Frontal cortex (tissue), 4 donors: ENCODE measurements at places on chromosomes 6 and 20. TPM values are rescaled to one million over a fixed set of nuclear protein-coding genes. Genes with fewer than 3 reads are reported as not detected.

DNA sequence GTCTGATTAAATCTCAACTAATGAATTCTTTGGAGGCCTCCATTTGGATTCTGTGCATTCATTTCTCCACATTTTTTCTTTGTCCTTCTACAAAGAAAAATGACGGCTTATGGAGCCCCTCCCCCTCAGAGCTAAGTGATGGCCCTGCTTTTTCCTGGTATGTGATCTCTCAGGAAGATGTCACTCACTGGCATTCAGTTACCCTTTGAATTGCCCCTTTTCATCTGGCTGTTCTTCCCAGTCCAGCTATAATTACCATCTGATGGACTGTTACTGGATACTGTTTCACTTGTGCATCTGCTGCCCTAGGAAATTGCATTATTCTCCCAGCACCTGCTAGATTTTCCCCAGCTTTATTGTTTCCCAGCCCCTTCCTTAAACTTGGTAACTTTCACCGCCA, 151.9 kb downstream of the CFAP61 start:
- DNase-seq, result no peak

DNA sequence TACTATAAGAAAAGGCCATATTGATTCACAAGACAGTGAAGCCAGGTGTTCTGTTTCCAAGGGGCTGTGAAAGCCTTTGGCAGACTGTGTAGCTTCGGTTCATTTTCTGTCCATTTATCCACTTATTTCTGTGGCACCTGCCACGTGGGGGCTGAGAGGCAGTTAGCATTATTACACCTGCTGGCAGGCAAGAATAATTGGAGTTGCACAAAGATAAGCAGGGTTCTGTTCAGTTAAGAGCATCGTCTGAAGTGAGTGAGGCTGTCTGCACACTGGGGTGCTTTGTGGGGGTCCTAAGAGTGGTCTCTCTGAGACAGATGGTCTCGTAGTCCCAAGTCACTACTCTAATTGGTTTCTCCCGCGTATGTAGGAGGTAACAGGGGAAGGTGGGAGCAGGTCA, 60.6 kb upstream of the CCN6 start:
- no peak for DNase-seq

DNA sequence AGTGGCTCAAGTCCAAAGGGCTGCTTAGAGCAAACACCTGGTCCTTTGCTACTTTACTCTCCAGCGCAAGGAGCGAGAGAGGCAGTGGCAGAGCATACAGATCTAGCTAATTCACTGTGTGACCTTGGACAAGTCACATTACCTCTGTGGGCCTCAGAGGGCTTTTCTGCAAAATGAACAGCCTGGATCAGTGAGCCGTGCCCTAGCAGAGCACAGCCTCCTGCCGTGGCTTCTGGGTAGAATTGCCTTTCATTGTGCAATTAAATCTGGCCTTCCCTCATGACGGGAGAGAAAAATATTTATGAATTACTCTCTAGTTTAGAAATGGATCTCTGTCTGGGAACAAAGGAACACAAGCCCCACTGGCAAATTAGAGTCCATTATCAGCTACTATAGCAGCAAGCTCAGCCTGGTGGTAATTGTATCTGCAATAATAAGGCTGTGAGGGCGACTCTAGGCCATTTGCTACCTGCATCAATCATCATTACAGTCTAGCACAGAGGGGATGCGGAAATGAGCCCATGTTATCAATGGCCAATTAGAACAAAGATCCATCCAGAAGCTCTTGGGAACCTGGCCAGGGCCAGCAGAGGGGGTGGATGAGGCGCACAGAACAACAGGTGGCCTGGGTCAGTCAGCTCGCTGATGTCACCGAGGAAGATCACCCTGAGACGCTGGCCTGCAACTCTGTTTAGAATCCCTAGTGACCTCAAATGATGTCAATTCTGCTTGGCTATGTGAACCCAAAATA, 114.2 kb upstream of the LY86 start:
- DNase-seq, result no peak

- DNase-seq, result no peak
Observed at GRCh38 chr20:24938498-24938897, 10.6 kb upstream of the CST7 start.

GRCh38 chr6:22821664-22822320, 252.4 kb downstream of the HDGFL1 start:
- DNase-seq, result no peak

DNA sequence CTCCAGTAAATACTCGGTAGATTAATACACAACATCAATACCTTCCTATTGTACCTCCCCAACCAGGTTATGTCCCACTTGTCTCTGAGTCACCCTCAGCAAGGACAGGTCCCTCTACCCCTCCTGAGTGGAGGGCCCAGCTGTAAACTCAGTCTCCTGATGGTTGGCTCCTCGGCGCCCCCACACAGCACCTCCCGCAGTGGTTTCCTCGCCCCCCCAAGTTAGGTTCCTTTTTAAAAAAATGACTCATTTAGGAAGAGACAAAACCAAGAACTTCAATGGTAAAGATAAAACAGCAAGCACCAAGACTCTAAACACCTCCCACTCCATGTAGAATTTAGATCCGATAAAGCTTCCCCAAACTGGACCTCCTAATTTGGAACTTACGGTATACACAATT, 83.5 kb downstream of the TRERF1 start:
- no peak for DNase-seq

DNA sequence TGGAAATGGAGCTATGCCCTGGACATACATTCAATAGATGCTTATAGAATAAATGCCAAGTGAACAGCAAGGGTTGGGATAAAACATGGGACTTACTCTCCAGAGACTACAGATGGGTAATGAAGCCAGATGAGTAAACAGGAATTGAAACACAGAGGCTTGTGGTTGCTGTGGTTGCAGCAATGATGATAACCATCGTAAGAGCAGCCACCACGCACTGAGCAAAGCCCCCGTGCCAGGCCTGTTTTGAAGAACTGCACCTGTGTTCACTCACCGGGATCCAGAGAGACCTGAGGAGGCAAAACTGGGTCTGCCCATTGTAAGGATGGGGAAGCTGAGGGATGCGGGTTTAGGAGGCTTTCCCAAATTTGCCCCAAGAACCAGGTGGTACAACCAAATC, 431.1 kb upstream of the CDH4 start:
- no peak for DNase-seq

DNA sequence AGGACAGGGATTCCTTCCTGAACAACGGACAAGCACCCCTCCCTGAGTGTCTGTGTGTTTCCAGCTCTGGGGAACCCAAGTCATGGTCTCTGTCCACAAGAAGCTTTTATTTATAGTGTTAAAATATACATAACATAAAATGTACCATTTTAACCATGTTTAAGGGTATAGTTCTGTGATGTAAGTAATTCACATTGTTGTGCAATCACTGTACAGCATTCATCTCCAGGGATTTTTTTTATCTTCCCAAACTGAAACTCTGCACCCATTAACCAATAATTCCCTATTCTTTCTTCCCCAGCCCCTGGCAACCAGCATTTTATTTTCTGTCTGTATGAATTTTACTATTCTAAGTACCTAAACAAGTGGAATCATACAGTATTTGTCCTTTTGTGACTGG, 84.2 kb downstream of the FOXF2 start:
- no peak for DNase-seq

DNA sequence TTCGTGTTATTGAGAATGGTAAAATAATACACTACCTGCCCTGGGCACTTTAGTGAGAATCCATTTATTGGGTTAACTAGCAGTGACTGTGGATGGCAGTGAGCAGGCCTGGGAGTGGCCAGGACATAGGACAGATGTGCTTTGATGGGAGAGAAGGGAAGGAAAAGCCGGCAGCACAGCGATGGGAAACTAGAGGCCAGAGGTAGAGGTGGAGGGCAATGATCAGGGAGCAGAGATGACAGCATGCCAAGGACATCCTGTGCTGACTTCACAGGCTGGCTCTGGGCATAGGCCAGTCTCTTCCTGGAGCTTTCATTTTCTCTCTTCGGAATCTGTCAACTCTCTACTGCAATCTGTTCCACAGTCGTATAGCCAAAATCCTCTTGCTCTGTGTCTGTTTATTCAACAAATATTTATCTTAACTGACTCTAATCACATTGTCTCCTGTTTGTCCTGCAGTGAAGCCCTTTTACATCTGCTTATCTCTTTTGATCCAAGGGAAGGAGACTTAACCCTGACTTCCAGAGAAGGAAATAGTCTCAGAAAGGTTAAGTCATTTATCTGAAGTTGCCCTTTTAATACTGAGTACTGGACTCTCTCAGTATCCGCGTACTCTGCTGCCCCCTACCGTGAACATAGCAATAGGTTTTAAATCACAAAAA, 18.4 kb upstream of the MMP24 start:
- DNase-seq, result peak; percentile 43

GRCh38 chr6:163728442-163729126, 314.1 kb downstream of the QKI start:
- no peak for DNase-seq

DNA sequence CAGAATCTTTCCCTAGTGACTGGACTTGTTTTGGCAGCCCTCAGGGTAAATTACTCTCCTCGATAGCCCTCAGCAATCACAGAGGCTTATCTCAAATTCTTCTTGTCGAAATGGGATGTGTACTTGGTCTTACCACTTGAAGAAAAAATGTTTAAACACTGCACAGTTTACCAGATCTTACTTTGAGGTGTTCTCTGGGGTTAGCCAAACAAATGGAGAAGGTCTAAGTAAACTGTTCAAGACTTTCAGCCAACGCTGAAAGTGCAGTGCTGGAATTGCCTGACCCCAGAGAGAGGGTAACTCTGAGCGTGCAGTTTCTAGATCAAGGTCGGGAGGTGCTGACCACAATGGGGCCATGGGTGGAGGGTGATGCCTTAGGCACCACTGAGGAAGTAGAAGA, 39.2 kb downstream of the MYLIP start:
- DNase-seq, result no peak

- DNase-seq, result peak; percentile 79
Observed at GRCh38 chr6:41705996-41706835, 29.2 kb downstream of the TFEB start.

DNA sequence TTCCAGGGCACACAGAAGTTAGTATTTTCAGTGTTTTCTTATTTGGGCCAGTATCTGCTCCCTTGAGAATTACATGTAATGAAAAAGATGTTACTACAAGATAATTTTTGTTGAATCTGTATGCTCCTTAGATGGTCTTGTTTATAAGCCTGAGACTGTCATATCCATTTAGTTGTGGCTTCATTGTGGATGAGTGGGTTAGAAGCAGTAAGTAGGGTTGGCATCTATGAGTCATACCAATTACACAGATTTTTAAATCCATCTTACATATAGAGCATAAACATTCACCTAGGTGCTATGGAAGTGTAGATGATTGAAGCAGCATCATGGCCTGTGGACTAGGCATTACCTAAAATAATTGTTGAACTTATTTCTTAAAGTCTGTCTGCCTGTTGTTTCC, 13.5 kb upstream of the BAG2 start:
- DNase-seq, result no peak

- no peak for DNase-seq
Observed at GRCh38 chr6:135686784-135687301, 164.7 kb upstream of the PDE7B start.

DNA sequence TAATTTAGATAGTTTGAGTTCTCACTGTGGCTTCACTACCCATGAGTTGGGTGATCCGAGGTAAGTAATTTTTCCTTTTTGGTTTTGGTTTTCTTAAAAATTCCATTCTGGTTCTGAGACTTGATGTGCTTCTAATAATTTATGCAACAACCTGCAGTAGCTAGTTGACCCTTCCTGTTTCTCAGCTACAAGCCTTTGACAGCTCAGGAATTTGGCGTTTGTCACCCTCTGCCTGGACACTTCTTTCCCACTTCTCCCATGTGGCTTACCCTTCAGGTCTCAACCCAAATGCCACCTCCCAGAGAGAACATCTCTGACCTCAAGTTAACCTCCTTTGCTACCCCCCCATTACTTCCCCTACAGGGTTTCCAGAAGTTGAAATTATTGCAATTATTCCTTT, 49.7 kb upstream of the TSHZ2 start:
- DNase-seq, result no peak

DNA sequence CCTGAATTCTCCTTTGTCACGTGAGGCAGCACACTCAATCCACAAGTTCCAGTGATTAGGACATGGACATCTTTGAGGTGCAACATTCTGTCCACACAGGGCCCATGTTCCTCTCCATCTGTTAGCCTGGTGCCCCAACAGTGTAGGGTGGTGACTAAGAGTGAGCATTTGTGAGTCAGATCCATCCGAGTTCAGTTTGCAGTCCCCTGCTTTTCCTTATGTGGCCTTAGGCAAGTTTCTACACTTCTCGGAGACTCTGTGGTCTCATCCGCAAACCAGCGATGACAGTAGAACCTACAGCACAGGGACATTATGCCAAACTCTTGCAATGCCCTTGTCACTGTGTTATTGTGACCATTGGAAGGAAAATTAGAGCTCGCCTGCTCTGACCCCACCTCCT, 178.7 kb upstream of the CDH4 start:
- DNase-seq, result no peak

DNA sequence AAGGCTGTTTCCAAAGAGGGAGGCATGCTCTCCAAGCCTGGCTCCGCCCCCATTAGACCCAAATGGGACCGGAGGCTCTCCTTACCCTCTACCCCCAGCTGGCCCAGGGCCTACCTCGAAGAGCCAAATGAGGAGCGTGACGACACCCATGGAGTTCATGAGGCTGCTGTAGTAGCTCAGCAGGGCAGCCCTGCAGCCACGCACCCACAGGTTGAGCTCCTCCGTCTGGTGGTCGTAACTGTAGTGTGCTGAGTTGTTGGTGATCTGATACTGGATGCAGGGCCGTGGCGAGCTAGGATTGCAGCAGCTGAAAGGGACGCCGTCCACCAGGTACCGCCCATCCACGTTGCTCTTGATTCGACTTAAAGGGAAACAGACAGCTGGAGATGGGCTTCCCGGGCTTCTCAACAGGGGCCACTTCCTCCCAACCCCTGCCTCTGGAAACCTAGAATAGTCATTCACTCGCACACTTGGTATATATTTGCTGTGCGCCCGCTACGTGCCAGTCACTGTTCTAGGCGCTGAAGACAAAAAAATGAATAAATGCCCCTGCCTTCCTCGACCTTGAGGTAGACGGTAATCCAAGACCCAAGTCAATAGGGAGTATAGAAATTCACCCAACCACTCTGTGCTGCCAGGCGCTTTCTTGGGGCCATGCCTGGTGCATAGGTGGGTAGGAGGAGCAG, 18.0 kb downstream of the PRPH2 start:
- DNase-seq, result no peak

Gene SRC
- total RNA-seq, result 20.8 TPM

Gene AKAP7
- 205 TPM for total RNA-seq

Gene SMLR1
- total RNA-seq, result not detected

Gene SAMD5
- 11.8 TPM for total RNA-seq

Gene GJA1
- 91.3 TPM for total RNA-seq

Gene ZSCAN12
- 18.8 TPM for total RNA-seq

Gene NOTCH4
- total RNA-seq, result 5.3 TPM

Gene SLC26A8
- 5.7 TPM for total RNA-seq
